ENCODE measurements at places on chromosomes 12 and 14.

DNA sequence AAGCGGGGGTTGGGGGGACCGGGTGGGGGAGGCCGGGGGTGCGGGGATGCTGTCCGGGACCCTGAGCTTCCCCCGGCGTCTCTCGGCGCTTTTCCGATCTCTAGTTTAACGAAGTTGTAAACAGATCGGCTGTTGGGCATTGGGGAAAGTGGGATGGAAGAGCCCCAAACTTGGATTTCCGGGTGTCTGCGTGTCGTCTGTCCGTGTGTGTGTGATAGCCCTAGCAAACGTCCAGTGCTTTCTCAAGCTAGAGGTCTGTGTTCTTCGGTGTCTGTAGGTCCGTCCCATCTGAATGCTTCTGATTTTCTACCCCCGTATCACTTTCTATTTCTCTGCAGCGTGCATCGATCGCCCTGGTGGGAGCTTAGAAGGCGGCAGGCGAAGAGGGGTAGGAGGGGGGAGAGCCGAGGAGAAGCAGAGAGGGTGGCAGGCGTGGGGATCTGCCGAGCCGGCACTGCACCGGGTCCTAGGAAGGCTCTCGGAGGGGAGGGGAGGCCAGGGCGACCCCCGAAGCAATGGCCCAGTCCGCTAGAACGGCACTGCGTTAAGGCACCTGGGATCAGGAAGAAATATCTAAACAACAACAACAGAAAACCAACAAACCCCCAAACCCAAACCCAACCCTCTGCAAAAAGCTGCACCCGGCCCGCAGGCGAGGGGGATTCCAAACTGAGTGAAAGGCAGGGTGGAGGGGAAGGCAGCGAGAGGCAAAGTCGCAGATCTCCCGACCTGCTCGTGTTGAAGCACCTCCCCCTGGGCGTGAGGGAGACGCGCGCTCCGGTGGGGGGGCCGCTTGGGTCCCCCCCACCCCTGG, 1.0 kb downstream of the KCNA1 start:
- DNase-seq = peak; percentile 70

- no peak for DNase-seq
These were observed 62.5 kb upstream of the TBX3 start for GRCh38 chr12:114746297-114747011.

GRCh38 chr14:93528884-93529558, 98.3 kb downstream of the UNC79 start:
- DNase-seq = no peak

DNA sequence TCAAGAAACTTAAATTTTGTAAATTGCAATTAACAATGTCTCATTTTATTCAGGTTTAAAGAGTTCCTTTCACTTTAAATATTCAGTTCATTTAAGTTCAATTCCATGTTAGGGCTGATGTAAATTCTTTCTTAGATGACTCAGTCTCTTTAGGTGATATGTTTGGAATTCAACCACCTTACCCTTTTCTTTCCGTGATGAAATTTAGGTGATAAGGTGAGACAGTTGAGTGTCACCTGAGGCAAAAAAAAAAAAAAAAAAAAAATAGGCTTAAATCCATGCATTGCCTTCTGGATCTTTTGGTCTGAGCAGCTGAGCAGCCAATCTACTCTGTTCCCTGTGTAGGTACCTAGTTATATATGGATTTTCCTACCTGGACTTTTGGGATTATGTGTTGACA, 299.5 kb downstream of the DAD1 start:
- no peak for DNase-seq

DNA sequence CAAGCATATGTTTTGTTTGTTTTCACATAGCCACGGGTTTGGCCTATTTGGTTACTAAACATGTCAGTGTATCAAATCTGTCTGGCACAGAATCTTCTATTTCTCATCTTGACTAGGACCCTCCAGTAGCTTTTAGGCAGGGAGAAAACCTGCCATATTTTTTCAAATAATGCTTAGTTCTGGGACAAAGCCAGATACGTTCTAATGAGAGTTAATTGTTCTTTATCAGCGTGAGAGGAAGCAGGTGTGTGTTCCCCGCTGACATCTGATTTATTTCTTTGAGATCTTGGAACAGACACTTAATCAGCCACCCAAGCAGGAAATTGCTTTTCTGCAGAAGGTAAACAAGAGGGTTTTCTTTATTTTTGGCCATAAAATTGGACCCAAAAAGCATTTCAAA, 54.8 kb downstream of the GOLGA5 start:
- no peak for DNase-seq

DNA sequence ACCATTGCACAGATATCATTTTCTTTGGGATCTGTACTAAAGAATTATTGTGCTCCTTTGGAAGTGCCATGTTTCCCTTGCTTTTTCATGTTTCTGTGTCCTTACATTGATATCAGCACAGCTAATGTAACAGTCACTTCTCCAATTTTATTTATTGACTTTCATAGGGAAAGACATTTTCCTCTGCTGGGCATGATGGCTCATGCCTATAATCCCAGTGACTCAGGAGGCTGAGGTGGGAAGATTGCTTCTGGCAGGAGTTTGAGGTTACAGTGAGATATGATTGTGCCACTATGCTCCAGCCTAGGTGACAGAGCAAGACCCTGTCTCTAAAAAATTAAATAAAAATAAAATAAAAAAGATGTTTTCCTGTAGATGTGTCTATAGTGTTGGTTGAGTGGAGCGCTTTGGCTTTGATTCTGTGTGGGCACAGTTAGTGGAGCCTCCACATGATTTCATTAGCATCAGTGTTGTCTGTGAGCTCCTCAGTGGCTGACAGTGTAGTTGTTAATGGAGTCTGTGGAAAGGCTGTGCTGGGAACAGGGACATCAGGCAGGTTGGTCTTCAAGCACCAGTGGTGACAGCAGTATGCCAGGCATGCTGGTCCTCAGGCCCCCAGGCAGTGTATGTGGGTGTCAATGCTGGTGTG, 7.4 kb downstream of the OAS2 start:
- DNase-seq = no peak

GRCh38 chr14:92591346-92591745, 77.8 kb downstream of the RIN3 start:
- DNase-seq = no peak

DNA sequence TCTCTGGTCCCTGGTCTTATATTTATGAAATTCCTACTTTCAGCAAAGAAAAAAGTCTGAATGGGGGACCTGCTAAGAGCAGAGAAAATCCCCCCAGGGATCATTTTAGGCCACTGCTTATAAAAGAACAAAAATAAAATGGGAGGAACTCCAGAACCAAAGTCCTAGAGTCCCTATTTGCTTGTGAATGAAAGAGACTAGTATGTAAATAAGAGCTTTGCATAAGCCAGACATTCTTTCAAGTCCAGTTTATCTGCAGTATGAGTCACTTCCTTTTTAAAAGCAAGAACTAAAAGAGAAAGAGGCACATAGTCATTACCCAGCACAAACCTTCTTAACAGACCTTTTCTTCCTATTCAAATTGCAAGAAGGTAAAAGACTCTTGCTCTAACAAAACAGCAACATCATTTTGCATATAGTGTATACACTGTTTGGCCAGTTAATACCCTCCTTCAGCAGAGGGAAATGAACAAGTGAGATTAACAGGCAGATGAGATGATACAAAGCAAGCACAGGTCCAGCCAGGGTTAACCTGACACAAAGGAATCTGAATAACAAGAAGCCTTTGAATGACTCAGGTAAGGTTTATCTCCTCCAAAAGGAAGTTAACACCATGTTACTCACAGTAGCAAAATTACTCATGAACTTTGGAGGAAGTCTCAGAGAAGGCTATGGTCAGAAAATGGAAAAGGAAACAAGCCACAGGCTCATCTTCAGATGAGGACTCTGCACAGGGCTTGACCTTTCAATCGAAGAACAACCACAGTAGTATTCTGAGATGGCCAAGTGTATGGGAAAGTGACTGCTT, 87.3 kb downstream of the PHLDA1 start:
- DNase-seq = peak; percentile 71

DNA sequence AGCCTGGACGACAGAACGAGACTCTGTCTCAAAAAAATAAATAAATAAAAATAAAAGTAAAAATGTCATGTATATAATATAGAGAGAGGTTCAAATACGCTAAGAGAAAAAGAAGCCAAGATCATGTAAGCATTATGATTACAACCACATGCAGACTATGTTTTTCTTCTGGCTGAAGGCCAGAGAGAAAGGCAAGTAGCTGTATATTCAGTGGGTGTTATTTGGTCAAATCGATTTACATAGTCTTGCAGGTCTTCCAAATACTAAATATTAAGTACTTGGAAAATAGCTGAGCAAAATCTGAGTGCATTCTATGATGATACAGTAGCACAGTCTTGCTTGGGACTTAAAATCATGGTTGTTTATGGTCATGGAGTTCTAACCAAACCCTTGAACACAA, 758.0 kb downstream of the DIO2 start:
- no peak for DNase-seq

DNA sequence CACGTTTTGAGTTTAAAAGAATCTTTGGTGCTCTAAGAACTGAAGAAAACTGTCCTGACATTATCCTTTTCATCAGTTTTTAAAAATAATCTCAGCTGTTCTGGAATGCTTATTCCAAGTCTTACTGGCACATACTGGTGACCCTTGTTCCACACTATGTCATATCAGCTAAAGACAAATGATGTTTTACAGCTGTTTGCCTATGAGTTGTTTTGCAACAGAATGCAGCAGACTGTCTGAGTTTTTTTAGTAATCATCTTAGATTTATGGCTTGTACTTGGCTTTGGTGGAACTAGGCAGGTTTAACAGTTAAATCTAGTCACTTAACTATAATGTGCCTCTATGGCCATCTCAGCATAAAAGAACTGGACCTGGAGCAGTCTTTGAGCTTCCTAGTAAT, 91.6 kb upstream of the GRIN2B start:
- no peak for DNase-seq

DNA sequence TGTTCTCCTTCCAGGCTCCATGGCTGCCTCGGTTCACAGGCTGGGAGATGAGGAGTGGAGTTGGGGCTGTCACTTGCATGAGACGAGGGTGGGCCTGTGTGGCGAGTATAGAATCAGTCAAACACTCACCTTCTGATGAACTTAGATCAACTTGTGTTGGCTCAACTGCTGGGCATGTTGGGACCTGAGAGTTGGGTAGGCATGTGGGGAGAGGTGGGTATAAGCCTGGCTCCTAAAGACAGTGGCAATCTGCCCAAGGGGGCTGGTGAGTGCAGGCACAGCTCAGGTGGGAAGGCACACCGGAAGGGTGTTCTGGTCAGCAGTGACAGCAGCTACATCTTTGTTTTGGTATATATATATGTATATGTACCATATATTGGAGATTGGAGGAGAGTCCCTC, 30.1 kb upstream of the TDRD9 start:
- DNase-seq = no peak

DNA sequence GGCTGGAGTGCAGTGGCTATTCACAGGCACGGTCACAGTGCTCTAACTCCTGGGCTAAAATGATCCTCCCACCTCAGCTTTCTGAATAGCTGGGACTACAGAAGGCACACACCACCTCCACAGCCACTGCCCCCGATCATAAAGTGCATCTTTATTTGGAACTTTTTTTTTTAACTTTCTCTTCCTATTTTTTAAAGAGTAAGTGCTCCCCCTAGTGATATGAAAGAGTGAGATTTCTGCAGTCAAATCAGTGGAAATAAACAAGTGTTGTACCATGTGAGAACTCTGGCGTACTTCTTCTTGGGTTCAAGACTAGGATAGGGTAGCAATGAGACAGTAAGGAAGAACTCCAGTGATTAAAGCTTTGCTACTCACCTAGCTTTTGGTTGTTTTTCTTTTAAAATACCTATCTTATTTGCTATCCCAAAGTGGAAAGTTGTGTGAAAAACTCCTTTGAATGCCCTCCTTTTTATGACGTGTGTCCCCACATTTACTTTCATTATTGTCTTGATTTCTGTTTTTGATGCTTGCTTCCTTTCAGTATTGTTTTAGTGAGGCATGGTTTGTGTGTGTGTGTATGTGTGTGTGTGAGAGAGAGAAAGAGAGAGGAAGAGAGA, 6.6 kb downstream of the PPP4R4 start:
- no peak for DNase-seq

GRCh38 chr12:25323581-25323982, 72.9 kb upstream of the KRAS start:
- no peak for DNase-seq

GRCh38 chr12:12387501-12387900, 30.6 kb downstream of the BORCS5 start:
- DNase-seq = no peak

DNA sequence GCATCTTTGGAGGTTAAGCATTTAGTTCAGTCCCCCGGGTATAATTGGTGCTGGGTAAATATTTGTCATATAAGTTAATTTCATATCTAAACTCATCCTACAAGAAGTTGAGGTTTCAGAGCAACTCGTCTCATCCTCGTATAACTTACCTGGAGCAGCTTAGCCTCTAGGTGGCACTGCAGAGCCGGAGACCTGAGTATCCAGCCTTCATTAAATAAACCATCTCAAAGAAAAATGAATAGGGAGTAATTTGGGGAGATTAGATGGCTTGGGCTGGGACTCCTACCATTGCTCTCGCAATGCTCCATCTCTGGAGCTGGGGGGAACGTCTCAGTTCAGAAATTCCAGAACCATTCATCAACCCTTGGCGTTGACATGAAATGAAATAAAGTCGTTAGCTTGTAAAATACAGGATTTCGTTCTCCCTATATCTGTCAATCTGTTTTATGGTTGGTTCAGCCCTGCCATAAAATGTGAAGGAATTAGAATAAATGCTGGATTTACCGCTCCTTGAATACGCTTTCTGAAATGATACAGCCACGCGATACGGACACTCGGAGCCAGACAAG, 122.9 kb upstream of the TMEM132D start:
- peak; percentile 92 for DNase-seq

DNA sequence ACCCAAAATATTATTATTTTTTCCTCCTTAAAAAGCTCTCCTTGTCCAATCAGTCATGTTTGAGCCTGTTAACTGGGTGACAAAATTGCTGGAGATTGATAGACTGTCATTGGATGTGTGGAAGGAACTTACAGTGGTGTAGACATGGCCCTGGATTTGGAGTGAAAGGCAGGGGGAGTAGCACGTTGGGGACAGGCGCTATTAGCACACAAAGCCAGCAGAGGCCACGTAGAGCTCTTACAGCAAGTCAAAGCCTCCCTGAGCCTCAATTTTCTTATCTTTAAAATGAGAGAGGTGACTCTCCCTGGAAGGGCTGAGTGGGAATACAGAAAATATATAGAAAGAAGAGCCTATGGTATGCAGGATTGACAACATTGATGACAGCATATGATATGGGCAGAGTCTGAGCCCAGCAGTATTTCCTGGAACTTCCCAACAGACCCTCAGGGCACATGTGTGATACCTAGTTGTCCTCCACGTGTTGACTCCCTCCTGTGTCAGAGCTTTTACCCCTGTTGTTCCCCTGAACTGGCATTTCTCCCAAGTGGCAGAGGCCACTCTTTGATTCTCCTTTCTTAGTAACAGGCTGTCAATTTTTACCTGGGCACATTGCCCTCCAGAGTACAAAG, 504.9 kb downstream of the VRK1 start:
- peak; percentile 63 for DNase-seq

DNA sequence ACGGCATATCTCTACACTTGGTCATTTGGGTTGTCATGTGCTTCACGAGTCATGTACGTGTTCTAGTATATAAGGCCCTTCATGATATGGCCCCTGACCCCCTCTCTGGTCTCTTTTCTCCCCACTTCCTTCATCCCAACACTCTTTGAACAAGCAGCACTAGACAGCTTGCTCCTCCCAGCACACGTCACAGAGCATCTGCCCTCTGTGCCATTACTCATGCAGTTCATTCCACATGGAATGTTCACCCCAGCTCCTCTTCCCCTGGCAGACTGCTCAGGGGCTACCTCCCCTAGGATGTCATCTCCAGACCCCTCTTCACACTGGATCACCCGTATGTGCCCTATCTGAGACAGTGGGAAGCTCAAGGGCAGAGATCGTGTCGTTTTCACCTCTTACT, 14.1 kb upstream of the LRP1-AS start:
- no peak for DNase-seq

GRCh38 chr14:96038558-96038919, 623 bp upstream of the C14orf132 start:
- peak; percentile 56 for DNase-seq

All from endodermal cell (in vitro differentiated cells).